Activated CD8-positive, alpha-beta T cell treated with anti-CD3 and anti-CD28 coated beads, Interleukin-2, amount 10 ng/mL, durations not matched to agents 7 days and 5 days (primary cell): ENCODE measurements at places on chromosomes 3 and 15.
A peak's percentile ranks its signal among the peaks of the same experiment; 100 is the strongest.

DNA sequence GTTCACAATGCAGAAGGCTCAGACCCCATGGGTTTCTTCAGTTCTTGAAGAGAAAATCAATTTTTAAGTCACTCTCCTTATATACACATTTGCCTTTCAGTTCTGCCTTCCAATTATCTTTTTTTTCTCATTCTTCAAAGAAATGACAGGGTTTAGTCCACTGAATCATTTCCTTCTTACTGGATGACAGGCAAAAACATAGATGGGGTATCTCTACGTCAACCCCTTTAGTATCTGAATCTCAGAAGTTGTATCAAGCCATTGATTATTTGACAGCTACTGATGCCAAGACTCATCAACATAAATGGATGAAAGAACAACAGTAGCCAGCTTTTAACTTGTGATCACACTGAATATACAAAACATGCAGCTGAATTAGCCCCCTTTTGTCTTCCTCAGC lies 6.5 kb downstream of the ATOSA start:
- DNase-seq, result no peak

- DNase-seq, result no peak
Measured at GRCh38 chr15:58423831-58424608, 7.8 kb upstream of the LIPC start.

DNA sequence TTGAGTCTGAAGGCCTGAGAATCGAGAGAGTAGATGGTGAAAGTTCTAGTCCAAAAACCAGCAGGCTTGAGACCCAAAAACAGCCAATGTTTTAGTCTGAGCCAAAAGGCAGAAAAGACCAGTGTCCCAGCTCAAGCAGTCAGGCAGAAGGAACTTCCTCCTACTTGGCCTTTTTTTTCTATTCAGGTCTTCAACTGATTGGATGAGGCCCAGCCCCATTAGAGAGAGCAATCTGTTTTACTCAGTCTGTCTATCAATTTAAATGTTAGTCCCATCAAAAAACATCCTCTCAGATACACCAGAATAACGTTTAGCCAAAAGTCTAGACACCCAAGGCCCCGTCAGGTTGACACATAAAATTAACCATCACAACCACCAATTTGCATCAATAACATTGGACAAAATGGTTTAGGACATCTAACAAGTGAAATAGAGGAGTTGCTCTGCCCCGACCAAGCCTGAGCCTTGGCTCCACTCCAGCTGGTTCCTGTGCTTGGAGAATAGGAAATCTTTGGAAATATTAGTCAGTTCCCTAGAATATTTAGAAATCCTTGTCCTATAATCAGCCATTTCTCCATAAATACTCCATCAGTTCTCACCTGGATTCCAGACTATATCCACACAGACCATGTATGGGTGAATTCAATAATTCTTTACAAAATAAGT lies 51.4 kb upstream of the LIPC start:
- no peak for DNase-seq

GRCh38 chr3:169240786-169241486 lies 422.6 kb downstream of the MECOM start:
- no peak for DNase-seq

DNA sequence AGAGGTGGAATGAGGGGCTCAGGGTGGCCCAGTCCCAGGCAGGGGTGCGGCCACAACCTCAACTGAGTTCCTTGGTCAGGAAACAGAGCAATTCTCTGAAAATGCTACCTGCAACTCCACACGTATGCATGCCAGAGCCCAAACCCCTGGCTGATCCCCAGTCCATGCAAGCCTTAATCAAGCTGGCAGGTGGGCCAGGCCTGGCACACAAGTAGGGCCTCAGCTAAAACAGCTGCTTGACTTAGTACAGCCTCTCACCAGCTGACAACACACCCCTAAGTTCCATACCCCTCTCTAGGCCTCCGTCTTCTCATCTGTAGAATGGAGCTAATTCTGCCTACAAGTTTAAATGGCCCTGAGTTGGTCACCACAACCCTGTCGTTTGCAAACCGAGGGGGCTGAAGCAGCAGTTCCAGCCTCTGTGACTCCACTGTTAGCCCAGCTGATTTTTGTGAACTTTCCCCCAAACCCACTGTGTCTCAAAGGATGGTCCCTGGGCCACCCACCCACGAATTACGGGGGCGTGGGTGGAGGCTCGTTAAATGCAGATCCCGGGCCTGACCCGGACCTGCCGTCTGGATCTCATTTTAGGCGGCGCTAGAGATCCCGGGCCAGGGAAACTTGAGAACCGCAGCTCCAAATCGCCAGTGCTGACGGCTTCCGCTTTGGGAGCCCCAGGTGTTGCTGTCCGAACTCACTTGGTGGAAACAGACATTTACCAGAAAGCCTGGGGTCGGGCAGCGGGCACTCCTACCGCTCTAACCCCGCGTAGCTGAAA lies 927 bp downstream of the CHDH start:
- DNase-seq, result no peak

GRCh38 chr3:184440151-184440550 lies 60.3 kb downstream of the CHRD start:
- DNase-seq, result no peak

- DNase-seq, result no peak
Measured at GRCh38 chr3:98733053-98733811, 29.9 kb upstream of the ST3GAL6 start.

DNA sequence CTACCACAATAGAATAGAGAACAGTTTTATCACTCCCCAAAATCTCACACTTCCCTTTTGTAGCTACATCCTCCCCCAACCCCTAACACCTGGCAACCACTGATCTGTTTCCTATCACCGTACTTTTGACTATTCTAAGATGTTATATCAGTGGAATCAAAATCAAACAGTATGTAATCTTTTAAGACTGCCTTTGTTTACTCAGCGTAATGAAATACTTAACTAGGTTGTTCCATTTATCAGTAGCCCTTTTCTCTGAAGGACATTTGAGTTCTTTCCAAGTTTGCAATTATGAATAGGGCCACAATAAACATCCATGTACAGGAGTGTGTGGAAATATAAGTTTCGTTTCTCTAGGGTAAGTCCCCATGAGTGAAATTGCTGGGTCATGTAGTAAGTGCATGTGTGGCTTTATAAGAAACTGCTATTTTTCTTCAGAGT lies 372.3 kb downstream of the SV2B start:
- DNase-seq, result peak; percentile 63

DNA sequence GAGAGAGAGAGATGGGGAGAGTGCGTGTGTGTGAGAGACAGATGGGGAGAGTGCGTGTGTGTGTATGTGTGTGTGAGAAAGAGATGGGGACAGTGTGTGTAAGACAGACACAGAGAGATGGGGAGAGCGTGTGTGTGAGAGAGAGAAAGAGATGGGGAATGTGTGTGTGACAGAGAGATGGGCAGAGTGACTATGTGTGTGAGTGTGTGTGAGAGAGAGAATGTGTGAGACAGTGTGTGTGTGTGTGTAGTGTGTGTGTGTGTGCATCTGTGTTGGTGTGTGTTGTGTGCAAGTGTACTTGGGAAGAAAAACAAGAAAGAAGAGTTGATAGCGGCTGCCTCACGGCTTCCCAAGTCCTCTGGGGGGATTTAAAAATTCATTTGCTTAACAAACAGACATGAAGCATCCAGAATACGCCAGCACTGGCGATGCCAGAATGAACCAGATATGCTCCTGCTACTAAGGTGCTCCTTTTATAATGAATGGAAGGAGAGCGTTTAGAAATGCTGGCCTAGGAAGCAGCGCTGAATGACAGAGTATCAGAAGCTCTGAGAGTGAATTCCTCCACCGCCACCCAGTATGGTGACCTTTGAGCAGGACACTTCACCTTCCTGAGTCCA lies 186.1 kb upstream of the TSC22D2 start:
- no peak for DNase-seq

GRCh38 chr15:60903211-60903610 lies 325.9 kb downstream of the RORA start:
- no peak for DNase-seq

DNA sequence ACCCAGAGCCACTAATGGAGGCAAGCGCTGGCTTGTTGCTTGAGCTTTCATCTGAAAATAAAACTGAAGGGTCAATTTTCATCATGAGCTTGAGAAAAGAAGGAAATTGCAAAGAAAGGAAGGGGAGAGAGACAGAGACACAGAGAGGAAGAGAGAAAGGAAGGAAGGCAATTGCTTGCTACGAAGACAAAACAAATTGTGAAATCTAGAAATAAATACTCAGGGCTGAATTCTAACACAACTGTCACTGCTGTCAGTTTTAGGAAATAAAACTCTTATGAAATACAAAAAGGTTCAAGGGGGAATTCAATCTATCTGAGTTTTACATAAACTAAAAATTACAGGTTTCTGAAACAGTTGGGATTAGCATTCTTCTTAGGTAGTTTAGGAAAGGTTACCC lies 36.7 kb downstream of the FOXP1 start:
- DNase-seq, result no peak

- DNase-seq, result no peak
Measured at GRCh38 chr3:105158286-105158685, 208.4 kb upstream of the ALCAM start.

DNA sequence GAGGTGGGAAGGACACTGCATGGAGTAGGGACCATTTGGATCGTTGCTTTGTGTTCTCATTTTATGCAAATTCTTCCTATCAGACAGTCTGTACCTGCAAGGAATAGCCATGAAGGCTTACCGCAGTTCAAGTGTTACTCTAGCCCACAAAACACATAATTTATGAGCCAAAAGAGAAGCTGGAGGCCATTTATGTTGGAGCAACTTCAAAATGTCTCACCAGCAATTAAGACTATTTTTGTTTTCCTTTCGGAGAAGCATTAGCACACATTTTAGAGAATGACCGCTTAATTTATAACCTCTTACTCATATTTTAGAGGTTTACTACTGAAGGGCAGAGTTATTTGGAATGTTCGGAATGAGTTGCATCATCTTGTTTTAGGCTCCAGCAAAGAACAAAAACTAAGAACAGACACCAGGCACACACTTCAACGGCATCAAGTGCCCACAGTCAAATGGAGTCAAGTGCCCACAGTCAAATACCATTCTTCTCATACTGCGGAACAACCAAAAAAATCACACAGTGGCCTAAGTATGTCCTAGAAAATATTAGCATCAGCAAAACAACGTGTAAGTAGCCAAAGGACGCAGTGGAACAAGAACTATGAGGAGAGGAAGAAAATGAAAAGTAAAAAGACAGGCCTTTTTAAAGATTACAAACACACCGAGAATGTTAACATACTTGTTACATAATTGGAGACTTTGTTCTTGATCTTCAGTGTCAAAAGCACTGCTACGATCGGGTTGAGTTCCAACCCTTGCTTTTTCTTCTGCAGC lies 17.5 kb upstream of the GOLGA8J start:
- no peak for DNase-seq

GRCh38 chr3:73520931-73521461 lies 103.7 kb downstream of the PDZRN3 start:
- DNase-seq, result no peak

DNA sequence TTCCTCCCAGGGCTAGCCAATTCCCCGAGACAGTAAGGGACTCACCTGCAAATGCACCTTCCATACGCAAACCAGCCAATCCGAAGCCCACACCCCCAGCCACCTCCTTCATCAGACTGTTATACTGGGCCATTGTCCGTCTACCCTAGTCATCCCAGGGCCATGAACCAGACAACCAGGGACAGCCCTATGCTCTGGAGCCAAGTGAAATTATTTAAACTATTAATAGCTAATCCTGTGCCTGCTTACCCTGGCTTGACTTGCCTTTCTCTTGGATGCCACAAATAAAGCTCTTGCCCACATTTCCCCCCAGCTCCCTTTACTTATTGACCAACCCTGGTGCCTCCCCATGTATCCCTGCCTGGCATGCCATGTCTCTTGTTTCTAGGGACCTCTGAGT lies 4.0 kb upstream of the CHRNB4 start:
- DNase-seq, result no peak
